ENCODE measurements at places on chromosomes 2 and 18.

DNA sequence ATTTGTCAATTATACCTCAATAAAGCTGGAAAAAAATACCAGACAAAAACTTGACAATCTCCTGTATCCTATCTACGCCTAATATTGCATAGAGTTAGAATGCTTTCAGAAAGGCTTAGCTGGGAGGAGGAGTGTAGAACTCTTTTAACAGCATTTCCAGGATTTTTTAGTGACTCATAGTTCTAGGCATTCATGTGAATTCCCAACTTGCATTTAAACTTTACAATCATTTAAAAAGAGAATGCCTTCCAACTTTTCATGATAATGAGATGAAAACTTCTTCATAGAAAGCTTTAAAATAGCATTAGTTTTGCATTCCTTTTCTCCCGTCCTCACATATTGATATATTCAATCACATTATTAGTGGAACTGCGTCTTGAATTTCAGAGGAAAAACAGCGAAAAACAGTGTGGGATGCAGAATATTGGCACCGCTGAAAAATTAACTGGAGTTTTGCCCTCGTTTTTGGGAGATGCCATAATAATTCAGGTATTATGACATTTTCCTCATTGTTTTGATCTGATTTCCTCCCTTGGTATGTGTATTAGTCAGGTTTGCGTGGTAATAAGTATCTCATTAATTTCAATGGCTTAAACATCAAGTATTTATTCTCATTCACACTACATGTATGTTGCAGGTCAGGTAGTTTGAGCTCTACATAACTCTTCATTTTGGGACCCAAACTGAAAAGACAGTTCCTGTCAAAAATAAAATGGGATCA lies 293.2 kb upstream of the FIGN start:
- no peak for DNase-seq

GRCh38 chr18:12430137-12430990 lies 22.6 kb downstream of the PRELID3A start:
- DNase-seq = no peak

GRCh38 chr18:13548966-13549879 lies 177.1 kb downstream of the FAM210A start:
- no peak for DNase-seq

GRCh38 chr2:232816657-232817056 lies 40.3 kb upstream of the KCNJ13 start:
- DNase-seq = no peak

GRCh38 chr18:31776093-31776492 lies 15.4 kb upstream of the SLC25A52 start:
- DNase-seq = no peak

- no peak for DNase-seq
Measured at GRCh38 chr2:100246163-100247145, 75.8 kb downstream of the LONRF2 start.
